ENCODE measurements at places on chromosomes 12 and 14. TPM values are rescaled to one million over a fixed set of nuclear protein-coding genes. Genes with fewer than 3 reads are reported as not detected.

The ENDOU gene
- not detected for total RNA-seq

The RHEBL1 gene
- total RNA-seq, result 4.1 TPM

GRCh38 chr12:103737881-103738280 is 103.2 kb downstream of the NT5DC3 start:
- no peaks in the 10 kb centered on the region for H3K27me3 ChIP-seq
- H3K4me1 ChIP-seq, result no peaks in the 10 kb centered on the region
- no peak overlapping the region for H3K4me3 ChIP-seq
- H3K27ac ChIP-seq, result no peak overlapping the region
- H3K36me3 ChIP-seq, result no peaks in the 10 kb centered on the region
- no peak for DNase-seq

The TMEM253 gene
- 1.9 TPM for total RNA-seq

The PLEKHD1 gene
- total RNA-seq, result 0.37 TPM

The CMA1 gene
- not detected for total RNA-seq

The TMTC2 gene
- 2.8 TPM for total RNA-seq

GRCh38 chr12:12432364-12432763 is 75.5 kb downstream of the BORCS5 start:
- H3K36me3 ChIP-seq, result peaks cover 11% of the 10 kb centered on the region
- DNase-seq, result no peak
- H3K27ac ChIP-seq, result no peak overlapping the region
- H3K4me3 ChIP-seq, result no peak overlapping the region

The ARHGDIB gene
- total RNA-seq, result 0.29 TPM

DNA sequence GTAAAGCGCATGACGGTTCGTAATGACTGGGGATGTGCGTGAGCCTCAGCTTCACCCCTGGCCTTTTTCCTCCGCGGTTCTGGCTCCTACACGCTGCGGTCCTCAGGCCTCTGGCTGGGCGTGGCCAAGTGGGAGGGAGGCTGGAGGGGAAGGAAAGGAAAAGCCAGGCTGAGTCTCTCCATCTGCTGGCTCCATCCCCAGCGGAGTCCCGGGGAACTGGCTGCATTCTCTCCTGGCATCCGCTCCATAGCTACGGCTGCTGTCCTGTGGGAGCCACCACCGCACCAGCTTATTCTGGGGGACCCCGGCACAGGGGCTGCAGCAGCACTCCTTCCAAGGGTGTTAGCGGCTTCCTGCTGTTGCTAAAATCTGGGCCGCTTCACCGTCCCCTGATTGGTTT is 68.2 kb upstream of the SLC24A4 start:
- H3K36me3 ChIP-seq, result no peaks in the 10 kb centered on the region
- H3K4me3 ChIP-seq, result peak overlapping the region; percentile 9
- H3K27ac ChIP-seq, result no peak overlapping the region

DNA sequence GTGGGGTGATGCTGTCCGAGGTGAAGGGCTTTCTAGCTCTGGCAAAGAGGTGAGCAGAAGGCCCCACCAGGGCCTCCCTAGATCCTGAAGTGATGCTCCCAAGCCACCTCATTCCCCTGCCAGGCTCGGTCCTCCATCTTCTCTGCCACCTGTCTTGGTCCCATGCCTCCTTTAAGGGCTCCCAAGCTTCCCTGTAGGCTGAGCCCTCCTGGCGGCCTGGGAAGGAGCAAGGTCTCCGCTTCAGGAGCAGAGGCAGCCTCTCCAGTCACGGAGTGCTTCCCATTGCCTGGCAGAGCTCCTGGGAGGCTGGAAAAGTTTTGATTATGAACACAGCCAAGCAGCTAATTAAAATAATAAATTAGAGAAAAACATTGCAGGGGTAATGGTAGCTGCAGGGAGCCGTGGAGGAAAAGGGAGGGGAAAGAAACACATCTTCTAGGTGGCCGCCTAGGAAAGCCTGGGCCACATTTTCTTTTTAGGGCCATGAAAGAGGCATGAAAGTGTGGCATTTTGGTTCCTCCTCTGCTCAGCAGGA is 160.0 kb upstream of the PRMT8 start:
- no peak overlapping the region for H3K27ac ChIP-seq
- H3K27me3 ChIP-seq, result no peaks in the 10 kb centered on the region
- H3K36me3 ChIP-seq, result no peaks in the 10 kb centered on the region
- H3K4me1 ChIP-seq, result no peaks in the 10 kb centered on the region
